ENCODE measurements at places on chromosomes 1 and 21.

GRCh38 chr1:226804907-226805759 lies 65.3 kb upstream of the PSEN2 start:
- DNase-seq = no peak

DNA sequence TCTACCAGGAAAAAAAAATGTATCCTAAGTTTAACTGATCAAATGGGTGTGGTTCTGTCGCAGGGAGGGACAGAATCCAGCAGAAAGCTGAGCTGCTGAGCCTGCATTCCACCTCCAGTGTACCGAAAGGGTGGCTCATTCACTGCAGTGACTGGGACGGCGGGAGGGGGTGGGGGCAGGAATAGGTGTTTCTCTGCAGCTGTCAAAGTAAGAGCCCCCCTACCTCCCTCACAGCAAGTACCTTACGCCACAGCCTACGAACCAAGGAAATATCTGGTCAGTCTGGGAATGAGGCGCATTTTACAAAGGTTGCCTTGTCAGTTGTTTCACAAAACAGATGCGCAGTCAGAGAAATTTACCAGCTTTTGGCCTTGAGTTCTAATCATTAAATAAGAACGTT lies 1.7 kb downstream of the S100B start:
- DNase-seq = no peak

DNA sequence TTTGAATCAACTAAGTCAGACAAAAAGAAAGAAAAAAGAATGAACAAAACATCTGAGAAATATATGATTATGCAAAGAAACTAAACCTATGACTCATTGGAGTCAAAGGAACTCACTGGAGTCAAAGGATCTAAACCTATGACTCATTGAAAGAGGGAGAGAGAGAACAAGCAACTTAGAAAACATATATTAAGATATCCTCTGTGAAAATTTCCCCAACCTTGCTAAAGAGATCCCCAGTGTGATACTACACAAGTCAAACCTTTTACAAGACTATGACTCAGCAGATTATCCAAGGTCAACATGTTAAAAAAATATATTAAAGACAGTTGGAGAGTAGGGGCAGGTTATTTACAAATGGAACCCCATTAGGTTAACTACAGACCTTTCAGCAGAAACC lies 1538.3 kb downstream of the NCAM2 start:
- no peak for DNase-seq

DNA sequence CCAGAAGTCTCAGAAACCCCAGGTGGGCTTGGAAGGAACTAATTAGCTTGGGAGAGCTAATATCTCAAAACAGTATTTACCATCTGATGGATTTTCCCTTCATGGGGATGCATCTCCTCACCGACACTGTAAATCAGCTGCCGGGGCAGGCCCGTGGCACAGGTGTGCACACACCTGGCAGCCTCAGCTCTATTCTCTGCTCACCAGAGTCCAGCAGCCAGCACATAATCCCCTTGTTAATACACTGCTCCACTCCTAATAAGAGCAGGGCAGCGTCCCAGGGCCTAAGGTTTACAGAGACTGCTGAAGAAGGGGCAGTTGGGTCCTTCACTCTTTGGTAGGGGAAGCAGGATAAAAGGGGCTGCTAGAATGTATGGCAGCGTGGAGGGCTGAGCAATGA lies 200.0 kb downstream of the TOMM20 start:
- no peak for DNase-seq

DNA sequence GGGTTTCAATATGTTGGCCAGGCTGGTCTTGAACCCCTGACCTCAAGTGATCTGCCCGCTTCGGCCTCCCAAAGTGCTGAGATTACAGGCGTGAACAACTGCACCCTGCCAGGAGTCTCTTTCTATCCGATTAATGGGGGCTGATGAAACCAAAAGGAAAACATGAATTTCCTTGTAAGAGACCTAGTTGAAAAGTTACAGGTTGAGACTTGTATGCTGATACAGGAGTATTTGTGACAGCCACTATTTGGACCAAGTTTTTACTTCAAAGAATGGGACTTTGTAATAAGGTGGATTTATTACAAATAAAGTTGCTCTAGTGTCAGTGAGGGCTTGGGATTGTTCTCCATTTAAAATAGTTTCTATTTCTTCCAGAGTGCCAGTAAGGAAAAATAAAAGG lies 43.6 kb upstream of the TMEM61 start:
- no peak for DNase-seq

DNA sequence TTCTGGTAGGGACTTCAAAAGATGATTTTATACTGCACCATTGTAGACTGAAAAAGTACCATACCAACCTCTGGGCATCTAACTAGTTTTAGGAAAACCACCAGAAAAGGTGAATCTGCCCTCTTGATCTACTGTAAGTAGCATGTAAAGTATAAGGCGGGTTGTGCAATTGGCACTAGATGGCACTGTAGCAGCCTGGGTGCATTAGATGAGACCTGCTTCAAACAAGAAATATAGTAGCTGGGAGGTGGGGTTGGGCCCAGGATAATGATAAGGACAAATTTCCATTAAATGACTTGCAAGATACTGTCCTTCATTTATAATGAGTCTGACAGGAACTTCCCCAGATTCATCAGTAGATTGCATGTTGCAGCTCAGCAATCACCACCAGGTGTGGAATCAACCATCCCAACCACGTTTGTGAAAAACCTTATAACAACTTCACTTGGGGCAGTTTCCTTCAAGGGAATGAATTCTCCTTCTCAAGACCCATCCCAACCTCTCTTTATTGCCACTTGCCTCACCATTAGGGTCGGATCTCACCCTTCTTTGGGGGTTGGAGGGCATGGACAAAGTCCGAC lies 37.3 kb upstream of the IL10 start:
- peak; percentile 43 for DNase-seq

DNA sequence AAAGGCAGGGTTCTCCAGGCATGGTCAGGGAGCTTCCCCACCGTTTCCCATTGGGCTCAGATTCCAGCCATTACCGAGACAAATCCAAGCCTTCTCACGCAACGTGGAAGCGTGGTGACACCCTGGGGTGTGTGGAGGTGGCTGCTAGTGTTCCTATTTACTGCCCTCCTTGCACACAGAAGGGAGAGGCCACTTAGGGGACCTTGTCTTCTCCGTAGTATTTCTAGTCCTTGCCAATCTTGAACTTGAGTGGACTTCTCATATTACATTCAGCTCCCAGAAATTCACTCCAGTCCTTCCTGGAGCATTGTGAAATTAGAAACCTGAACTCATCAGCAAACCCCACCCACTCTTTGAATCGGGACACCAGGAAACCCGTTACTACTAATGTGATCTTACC lies 131.6 kb downstream of the AJAP1 start:
- DNase-seq = no peak

GRCh38 chr1:205449254-205449749 lies 6.5 kb downstream of the BLACAT1 start:
- DNase-seq = no peak

DNA sequence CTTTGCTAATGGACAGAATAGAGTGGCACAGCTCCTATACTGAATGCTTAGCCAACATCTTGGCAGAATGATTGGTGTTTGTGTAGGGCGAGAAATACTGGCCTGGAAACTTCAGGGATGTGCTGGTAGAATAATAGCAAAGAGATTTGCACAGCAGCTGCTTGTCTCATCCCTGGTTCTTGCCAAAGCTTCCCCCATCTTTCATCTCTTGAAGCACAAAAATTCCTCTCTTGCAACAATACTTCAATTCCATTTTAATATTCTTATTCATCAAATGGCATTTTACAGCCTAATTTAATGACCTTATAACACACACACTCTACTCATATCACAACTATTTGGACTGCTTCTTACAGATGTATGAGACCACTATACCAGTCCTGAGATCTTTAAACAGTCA lies 37.7 kb downstream of the LHX8 start:
- no peak for DNase-seq

- DNase-seq = no peak
These were observed 38.5 kb downstream of the EIF2D start for GRCh38 chr1:206573762-206574161.

GRCh38 chr1:88673446-88673845 lies 10.6 kb upstream of the PKN2 start:
- DNase-seq = no peak

DNA sequence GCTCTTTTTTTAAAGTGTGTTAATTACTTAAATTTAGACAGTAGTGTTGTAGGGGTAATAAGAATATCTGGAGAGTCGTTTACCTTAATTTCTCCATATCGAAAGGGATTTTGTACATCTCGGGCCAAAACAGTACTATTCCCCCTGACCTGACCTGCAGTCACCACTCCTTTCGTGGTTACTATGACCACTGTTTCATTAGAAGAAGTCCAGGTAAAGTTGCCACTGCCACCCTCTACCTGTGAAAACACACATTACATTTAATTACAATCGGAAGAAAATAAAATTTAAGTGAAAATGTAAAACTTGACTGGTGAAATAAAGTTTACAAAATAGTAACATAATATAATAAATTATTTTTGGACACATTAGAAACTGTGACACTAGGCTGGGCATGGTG lies 37.2 kb downstream of the NUP210L start:
- DNase-seq = no peak

- no peak for DNase-seq
These were observed 26.1 kb downstream of the PKP1 start for GRCh38 chr1:201309416-201309815.

- peak; percentile 48 for DNase-seq
These were observed 81.5 kb downstream of the ABCA4 start for GRCh38 chr1:94039514-94039870.

DNA sequence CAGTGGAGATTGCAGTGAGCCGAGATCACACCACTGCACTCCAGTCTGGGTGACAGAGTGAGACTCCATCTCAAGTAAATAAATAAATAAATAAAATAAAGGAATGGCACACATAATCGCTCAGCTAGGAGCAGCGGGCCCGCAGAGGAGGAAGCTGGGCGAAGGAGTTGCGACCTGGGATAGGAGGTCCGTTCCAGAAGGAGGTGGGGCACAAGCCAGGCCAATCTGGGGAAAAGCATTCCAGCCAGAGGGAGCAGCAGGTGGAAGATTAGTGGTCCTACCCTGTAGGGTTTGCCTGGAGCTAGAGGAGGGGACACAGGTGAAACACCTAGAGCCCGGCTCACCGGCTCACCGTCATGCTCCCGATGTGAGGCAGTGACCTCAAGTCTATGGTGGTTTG lies 40.3 kb upstream of the CASZ1 start:
- DNase-seq = no peak

DNA sequence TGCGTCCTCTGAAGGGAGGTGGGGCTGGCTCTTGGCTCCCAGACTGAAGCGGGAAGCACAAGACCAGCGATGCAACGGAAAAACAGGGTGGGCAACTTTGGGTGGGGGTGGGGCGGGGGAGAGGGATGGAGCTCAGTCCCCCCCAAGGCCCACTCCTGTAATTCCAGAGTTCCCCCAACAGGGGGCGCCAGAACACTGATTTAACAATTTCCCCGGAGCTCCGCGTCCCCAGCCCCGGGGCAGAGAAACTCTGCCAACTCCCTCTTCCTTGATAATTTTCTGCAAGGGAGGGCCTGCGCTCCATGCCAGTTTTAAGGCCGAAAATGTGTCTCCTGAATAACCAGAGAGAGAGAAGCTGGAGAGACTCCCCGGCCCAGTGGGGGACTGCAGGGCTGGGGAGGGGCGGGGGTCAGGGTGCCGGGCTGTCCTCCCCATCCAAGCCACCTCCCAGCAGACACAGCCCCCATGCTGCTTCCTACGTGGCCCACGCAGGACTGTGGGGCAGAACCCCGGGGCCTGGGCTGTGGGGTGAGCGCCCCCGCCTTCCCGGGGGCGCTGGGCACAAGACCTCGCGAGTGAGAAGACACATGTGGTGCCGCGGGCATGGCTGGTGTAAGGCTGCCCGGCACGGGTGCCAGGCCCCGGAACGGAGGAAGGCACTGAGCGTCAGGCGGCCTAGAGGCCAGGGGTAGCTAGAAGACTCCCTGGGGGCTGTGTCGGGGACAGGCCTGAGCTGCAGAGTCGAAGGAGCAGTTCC lies 51.4 kb downstream of the KIF21B start:
- DNase-seq = peak; percentile 62

GRCh38 chr21:39182484-39183271 lies 573 bp downstream of the PSMG1 start:
- DNase-seq = peak; percentile 12

GRCh38 chr1:230901671-230902070 lies 33.4 kb upstream of the C1orf198 start:
- DNase-seq = no peak

- DNase-seq = no peak
These were observed 134.0 kb downstream of the TOMM20 start for GRCh38 chr1:234994436-234995295.

DNA sequence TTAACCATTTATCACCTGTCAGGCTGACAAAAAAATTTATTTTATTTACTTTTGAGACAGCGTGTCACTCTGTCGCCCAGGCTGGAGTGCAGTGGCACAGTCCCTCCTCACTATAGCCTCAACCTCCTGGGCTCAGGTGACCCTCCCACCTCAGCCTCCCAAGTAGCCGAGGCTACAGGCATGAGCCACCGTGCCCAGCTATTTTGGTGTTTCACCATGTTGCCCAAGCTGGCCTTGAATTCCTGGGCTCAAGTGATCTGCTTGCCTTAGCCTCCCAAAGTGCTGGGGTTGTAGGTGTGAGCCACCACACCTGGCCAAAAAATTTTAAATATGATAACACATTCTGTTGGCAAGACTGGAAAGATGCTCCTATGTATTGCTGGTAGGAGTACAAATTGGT lies 11.1 kb downstream of the IPO9 start:
- no peak for DNase-seq

DNA sequence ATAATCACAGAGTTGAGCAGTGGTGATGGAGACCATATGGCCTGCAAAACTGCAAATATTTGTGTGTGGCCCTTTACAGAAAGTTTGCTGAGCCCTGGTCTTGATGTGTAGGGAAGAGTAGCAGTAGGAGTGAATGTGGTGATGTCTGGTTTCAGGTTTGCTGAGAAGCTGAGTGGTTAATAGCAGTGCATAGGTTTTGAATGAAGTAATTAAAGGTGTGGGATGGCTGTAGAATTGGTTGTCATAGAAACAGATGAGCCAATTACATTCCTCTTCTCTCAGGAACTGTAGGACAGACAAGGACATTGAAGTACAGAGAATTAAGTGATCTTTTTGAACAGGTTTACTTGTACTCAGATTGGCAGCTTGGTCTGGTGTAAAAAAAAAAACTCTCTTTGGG lies 37.4 kb downstream of the PRDM2 start:
- no peak for DNase-seq

- no peak for DNase-seq
These were observed 1.3 kb downstream of the ACTRT2 start for GRCh38 chr1:3022511-3022973.

- DNase-seq = no peak
These were observed 20.2 kb upstream of the COL6A2 start for GRCh38 chr21:46077674-46078101.

DNA sequence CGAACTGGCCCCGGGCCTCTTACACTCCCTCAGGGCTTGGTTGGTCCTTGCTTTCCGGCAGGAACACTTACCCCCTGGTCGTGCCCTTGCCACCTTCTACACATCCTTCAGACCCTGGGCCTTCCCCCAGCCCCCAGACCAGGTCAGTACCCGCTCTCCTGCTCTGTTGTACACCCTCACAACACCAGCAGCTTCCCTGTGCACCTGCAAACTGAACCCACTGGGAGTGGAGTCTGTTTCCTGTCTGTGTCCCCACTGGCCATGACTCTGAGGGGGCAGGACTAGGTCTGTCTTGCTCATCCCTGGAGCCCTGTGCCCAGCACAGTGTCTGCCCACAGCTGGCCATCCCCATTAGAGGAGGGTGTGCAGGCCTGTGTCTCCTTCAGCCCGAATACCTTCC lies 2.1 kb upstream of the TMEM200B start:
- DNase-seq = no peak

- DNase-seq = no peak
These were observed 961 bp downstream of the RBM15 start for GRCh38 chr1:110340207-110340468.
